ENCODE measurements at places on chromosomes 2 and 18.

DNA sequence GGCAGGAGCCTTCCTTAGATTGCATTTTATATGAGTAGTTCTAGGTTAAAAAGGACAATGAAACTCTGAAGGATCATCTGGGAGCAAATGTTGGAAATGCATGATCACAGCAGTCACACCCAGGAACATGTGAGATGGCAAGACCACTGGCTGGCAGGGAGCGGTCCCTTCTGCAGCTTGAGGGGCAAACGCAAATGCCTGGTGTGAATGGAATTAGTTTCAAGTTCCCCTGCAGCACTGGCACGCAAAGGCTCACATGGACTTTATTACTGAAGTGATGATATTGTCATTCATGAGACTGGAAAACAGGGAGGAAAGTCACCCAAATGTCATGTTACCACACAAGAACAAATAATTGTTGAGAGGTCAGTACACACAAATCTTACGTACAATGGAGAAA, 223.3 kb downstream of the FBXO15 start:
- DNase-seq = peak; percentile 9

DNA sequence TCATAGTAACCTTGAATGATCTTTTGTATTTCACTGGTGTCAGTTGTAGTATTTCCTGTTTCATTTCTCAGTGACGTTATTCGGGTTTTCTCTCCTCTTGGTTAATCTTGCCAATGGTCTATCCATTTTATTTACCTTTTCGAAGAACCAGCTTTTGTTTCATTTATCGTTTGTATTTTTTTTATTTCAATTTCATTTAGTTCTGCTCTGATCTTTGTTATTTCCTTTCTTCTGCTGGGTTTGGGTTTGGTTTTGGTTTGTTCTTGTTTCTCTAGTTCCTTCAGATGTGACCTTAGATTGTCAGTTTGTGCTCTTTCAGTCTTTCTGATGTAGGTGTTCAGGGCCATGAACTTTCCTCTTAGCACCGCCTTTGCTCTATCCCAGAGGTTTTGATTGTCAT, 36.7 kb downstream of the SP140 start:
- no peak for DNase-seq

DNA sequence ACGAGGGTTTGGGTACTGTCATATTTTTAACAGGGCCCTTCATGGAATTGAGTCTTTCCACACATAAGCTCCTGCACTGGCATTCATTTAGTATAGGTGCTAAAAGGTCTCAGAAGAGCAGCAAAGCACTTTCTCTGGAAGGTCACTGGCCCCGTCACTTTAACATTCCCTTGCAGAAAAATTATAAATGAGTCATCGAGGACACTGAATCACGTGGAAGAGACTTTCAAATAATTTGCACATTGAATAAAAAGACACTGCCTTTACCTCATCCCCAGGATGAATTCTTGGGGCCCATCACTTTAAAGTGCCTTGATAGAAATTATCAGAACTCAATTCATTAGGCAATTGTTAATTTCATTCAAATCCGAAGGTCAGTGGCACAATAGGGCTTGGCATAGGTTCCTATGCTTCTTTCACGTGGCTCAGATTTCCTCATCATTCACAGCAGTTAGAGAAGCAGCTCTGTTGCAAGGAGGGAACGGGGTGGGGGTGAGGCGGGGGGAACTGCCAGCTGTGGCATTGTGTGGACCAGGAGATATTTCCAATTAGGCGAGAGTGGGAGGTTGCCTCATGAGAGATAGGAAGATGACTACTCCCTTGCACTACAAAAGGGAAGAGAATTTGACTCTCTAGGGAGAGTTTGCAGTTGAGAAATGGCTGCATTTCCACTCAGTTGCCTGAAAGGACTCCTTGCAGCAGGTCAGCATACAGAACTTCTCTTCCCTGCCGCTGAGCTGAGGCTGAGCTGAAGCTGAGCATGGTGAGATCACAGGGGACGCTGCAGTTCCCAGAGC, 86.3 kb upstream of the NPAS2 start:
- DNase-seq = peak; percentile 71

- DNase-seq = no peak
Observed at GRCh38 chr18:11591957-11592356, 17.4 kb upstream of the SLC35G4 start.

GRCh38 chr18:34880882-34881834, 160.1 kb upstream of the MAPRE2 start:
- peak; percentile 17 for DNase-seq

DNA sequence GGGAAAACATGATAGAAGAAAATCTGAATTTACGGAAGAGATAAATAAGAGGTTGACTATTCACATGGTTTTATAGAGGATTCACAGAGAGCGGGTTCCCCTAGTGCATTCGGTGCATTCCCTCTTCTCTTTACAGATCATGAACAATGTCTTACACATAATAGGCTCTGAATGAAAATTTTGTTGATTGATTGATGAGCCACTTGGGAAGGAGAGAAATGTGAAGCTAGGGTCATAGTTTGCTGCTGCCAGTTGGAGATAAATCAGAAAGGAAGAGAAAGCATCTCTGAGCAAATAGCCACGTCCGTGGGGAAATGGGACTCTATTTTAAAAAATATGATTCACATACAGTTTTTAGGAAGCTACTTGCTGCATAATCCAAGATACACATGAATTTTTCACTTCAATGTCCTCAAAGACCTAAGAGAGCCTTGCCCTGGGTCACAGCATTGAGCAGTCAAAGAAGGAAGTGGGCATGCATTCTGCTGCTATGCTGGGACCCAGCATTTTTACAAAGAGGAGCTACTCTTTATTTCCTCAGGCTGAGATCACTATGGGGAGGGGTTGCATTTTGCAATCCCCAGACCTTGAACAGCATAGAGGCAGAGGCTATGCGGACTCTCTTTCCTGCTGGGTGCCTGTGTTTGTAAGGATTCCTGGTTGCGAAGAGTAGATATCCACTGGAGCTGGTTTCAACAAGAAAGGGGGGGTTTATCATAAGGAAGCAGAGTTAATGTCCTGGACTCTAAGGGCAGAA, 395.3 kb downstream of the TSN start:
- DNase-seq = no peak

GRCh38 chr18:3715231-3716080, 265.5 kb downstream of the TGIF1 start:
- DNase-seq = no peak

GRCh38 chr18:5370332-5370731, 74.8 kb upstream of the ZBTB14 start:
- peak; percentile 6 for DNase-seq

- no peak for DNase-seq
Observed at GRCh38 chr2:81276595-81276994, 972.0 kb upstream of the LRRTM1 start.

DNA sequence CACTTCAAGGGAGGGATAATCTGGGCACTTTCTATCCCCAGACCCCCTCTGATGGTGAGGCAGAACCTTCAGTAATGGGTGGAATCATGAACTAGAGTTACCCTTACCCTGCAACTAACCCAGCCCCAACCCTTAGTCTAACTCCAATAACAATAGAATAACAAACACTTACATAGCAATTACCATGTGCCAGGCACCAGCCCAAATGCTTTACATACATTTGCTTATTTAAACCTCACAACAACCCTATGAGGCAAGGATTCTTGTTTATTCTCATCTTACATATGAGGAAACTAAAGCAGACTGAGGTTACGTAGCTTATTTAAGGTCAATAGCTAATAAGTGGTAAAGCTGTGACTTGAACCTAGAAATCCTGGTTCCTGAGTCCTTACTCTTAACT, 132.8 kb downstream of the CYP26B1 start:
- DNase-seq = no peak

- DNase-seq = no peak
Observed at GRCh38 chr2:172332507-172332906, 94.9 kb upstream of the ITGA6 start.

DNA sequence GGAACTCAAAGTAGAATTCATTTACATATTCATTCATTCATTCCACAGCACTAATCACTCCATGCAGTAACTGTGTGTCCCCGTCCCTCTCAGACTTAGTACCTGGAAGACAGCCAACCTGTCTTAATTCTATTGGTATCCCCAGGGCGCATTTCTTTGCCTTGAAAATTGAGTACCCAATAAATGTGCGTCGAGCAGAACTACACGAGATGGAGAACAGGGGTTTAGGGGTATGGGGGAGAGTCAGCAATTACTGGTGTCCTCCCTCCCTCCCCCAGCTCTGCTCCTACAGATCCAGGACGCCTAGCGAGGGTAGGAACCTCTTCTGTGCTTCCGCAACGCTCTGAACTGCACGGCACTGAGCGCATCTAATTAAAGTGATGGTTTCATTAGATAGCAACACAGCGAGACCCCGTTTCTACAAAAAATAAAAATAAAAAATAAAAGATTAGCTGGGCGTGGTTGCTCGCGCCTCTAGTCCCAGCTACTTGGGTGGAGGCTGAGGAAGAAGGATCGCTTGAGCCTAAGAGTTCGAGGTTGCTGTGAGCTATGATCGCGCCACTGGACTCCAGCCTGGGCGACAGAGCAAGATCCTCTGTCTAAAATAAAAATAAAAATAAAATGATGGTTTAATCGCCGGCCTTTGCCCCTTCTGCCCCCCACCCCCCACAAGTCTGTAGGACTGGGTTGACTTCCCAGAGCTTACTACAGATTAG, 614 bp upstream of the FKBP1B start:
- DNase-seq = no peak

DNA sequence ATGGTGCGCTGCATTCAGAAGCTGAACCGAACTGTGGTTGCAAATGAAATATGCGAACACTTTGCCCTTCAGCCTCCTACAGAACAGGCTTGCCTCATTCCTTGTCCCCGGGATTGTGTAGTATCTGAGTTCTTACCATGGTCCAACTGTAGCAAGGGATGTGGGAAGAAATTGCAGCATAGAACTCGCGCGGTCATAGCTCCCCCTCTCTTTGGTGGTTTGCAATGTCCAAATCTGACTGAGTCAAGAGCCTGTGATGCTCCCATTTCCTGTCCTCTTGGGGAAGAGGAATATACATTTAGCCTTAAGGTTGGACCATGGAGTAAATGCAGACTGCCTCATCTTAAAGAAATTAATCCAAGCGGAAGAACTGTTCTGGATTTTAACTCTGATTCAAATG, 291.4 kb downstream of the THSD7B start:
- no peak for DNase-seq

- peak; percentile 25 for DNase-seq
Observed at GRCh38 chr2:215967590-215968378, 45.6 kb downstream of the MREG start.

DNA sequence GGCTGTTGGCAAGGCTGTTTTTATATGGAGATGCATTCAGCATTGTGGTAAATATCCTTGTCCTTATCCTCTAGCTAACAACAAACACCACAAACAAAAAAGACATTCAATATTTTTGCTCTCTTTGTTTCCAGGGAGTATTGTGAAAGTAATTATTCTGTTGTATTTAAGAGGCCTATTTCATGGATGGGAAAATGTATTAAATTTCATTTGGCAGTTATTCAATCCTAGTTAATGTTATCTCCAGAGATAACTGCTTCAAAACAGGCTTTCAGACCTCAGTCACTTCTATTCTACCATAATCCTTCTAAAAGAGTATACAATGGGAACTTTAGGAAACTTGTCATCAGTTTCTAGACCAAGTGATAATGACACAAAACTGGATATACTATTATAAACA, 280.5 kb upstream of the CCDC68 start:
- DNase-seq = no peak

GRCh38 chr2:177733-178132, 86.1 kb downstream of the SH3YL1 start:
- DNase-seq = no peak

- DNase-seq = peak; percentile 66
Observed at GRCh38 chr2:99974682-99975375, 167.6 kb downstream of the AFF3 start.

- DNase-seq = peak; percentile 98
Observed at GRCh38 chr2:152542995-152543481, 174.2 kb downstream of the PRPF40A start.

DNA sequence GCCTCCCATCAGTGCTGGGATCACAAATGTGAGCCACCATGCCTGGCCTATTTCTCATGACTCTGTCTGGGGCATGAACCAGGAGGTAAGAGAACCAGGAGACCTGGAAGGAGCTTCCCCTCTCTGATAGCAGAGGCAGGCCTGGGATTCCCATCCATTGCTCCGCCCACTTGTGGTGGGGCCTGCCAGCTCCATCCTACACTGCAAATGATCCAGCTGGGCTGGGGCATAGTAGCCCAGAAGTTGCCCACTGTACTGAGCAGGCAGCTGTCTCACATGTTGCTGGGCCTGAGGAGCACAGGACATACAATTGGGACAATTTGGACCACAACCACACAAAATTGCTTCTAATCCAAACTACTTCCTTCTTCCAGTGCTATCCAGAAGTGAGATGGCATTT, 91.0 kb downstream of the MARCHF4 start:
- no peak for DNase-seq

DNA sequence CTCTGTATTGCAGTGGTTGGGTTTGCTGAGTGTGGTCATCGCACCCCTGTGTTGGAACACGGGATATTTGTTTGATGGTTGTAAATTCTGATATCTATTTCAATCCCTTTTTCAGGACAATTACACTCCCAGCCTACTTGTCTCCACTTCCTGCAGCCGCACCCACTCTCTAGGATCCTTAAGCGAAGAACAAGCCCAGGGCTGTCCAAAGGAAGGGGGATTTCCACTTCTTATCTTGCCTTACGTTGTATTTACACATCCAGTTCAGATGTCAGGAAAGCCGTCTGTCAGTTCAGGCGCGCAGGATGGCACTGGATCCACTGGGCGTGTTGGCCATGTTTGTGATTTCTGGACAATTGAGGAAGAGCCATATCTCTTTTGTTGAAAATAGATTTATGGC, 834.5 kb upstream of the SALL3 start:
- no peak for DNase-seq

GRCh38 chr2:101426822-101427221, 39.5 kb upstream of the CREG2 start:
- DNase-seq = no peak

DNA sequence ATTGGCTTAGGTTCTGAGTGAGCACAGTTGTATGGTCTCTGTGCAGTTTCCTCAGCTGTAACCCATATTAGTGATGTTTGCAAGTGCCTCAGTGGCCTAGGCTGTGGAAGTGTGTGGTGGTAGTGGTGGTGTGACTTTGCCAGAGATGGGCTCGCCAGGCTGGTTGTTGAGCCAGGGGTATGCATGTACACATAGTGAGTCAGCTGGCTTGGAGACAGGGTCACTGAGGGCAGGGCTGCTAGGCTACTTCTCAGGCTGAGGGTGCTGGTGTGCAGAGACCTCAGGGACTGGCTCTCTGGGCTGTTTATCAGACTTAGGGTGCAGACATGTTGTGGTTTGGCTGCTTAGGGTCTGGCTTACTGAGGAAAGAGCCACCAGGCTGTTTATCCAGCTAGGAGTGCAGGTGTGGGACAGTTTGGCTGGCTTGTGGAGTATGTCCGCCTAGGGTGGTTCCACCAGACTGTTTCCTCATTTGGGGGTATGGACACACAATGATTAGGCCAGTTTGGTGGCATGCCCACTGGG, 15.0 kb downstream of the APLF start:
- DNase-seq = no peak

- DNase-seq = peak; percentile 38
Observed at GRCh38 chr2:85924522-85924921, 35.7 kb upstream of the ST3GAL5 start.

GRCh38 chr2:51595836-51596235, 563.9 kb upstream of the NRXN1 start:
- DNase-seq = no peak
